ENCODE measurements at places on chromosomes 5 and 9. TPM values are rescaled to one million over a fixed set of nuclear protein-coding genes. Genes with fewer than 3 reads are reported as not detected.

The ASTN2 gene
- total RNA-seq = 1.9 TPM

The AK3 gene
- 47.7 TPM for total RNA-seq

The FGD3 gene
- not detected for total RNA-seq

The FGF10 gene
- not detected for total RNA-seq

The ALG2 gene
- total RNA-seq = 47.7 TPM

The CPEB4 gene
- total RNA-seq = 9.0 TPM

The AFAP1L1 gene
- 54.0 TPM for total RNA-seq

The FRMD3 gene
- total RNA-seq = 0.76 TPM

The CTSV gene
- 1.6 TPM for total RNA-seq

The LAMC3 gene
- total RNA-seq = under 0.01 TPM
